GM12864 (cell line): ENCODE measurements at places on chromosomes 1 and 21.

DNA sequence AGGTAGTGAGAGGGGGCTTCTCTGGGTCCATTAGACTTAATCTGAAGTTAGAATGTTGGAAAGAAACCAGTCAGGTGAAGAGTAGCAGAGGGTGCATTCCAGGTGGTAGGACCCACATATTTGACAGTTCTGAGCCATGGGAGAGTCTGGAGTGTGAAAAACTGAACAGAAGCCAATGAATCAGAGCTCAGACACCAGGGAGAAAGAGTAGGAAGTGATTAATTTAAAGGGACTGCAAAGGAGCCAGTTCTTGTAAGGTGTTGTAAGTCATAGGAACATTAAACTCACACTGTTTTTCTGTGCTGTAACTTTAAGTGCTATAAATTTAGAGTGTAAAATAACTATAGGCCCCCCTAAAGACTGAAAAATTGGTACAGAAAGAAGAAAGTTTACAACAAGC lies 5.9 kb upstream of the DHX9 start:
- DNase-seq, result no peak

DNA sequence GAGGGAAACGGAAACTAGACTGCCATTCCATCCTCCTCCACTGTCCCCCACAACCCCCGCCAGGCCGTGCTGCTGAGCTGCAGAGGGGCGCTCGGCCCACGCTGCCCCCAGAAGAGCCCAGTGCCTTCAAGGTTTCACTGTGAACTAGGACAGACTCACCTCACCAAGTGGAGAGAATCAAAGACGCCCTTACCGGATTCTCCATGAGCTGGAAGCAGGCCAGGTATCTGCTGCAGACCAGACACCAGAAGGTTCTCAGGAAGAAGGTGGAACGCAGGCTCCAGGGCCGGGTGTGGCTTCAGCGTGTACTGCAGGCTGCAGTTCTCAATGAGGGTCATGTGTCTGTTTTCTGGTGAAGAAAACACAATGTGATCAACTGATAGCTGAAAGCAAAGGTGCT lies 30.6 kb downstream of the NPHP4 start:
- DNase-seq, result no peak

GRCh38 chr1:234504969-234505768 lies 26.2 kb upstream of the TARBP1 start:
- DNase-seq, result no peak

DNA sequence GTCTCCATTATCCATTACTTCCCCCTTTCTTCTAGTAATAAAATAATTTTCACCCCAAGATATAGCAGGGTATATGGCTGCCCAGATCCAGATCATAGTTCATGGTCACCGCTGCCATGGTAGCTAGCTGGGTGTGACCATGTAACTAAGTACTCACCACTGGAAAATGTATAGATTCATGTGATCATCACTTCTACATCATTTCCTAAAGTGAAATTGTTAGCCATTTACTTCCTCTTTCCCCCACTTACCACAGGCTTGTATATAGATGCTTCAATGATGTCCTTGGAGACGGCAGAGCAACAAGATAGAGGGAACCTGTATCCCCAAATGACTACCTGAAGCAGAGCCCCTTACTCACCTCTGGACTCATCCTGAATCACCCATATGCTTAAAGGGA lies 22.7 kb upstream of the EYA3 start:
- DNase-seq, result no peak

- DNase-seq, result no peak
Observed at GRCh38 chr1:54581621-54582035, 33.6 kb downstream of the ACOT11 start.

GRCh38 chr1:91412371-91412770 lies 7.7 kb upstream of the HFM1 start:
- no peak for DNase-seq

- peak; percentile 37 for DNase-seq
Observed at GRCh38 chr1:24536391-24536840, 19.5 kb upstream of the NCMAP start.

DNA sequence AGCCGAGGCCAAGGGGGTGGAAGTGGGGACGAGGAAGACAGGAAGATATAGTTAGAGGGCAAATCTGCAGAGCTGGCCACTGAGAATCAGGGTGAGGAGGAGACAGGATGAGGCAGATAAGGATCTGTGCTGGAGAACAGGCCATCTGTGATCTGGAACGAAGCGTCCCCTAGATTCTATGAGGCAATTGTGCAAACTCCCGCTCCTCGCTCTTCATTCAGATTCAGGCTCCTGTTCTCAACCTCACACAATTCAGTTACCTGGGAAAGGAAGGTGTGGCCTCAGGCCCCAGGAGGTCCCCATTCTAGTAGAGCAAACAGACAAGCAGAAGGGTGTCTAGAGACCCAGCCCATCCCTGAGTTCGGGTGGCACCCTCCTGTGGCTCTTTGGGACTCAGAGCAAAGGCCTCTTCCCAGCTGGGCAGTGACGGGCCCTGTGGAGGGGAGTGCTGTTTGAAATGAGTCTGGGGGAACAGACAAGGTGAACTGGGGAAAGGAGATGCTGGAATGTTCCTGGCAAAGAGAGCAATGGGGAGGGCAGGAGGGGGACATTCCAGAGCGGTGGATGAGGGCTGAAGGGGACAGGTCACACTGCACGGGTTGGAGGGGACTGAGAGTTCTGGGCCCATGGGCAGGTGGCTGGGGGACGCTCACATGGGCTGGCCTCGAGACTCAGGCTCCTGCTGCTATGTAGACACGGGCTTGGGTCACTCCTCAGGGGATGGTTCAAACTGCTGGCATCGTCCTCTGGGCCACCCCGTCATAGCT lies 39.9 kb upstream of the AJAP1 start:
- DNase-seq, result no peak

DNA sequence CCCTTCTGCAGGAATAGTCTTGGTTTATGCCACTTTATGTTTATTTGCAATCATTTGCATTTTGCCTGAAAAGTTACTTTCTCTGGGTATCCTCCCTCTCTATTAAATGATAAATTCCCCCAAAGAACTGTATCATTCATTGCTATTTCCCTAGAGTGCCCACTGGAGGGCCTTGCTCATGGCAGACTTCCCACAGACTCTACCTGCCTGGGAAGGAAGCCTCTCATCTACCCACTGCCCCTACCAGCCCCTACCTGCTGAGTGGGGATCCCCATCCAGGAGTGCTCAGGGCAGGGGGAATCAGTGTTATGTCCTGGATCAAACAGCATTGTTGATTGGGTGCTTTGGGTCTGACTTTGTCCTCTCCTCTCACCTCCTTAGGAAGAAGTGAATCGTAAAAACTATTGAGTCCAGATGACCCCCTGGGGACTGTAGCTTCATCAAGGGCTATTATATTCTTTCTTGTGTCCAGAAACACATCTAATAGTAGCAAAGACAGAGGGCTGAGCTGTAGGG lies 6.8 kb upstream of the LRRN2 start:
- no peak for DNase-seq

DNA sequence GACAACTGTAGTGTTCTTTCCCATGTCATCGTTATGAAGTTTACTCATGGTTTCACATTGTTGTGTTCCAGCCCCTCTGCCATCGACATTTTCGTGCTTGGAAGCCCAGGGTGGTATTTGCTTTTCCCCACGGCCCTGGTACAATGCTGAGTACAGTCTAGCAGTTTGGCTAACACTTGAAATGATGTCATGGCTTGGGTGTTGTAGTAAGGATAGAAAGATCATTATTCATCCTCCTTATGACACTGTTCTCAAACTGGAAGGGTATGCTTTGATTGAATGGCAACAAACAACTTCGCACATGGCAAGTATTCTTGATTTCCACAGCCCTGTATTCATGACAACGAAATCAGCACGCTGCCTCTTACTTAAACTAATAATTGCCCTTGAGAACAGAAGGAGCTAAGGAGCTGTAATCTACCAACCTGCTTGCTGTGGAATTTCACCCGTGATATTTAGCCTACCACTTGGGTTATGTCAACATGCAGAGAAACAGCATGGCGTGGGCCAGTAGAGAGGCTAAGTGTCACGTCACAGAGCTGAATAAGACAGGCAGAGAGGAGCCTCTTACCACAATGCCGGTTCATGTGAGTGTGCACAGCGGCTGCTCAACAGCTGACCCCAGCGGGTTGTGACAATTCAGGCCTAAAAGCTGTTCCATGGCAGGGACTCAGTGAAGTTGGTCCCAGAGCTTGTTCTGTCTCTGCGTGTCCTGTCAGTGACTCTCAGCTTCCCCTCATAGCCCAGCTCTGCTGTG lies 73.9 kb downstream of the KCNJ6 start:
- DNase-seq, result no peak

- DNase-seq, result no peak
Observed at GRCh38 chr1:3668585-3669300, 16.4 kb downstream of the TP73 start.

- DNase-seq, result no peak
Observed at GRCh38 chr1:90335558-90335957, 340.6 kb downstream of the ZNF326 start.

GRCh38 chr1:156504821-156505678 lies 4.5 kb upstream of the MEF2D start:
- peak; percentile 97 for DNase-seq

DNA sequence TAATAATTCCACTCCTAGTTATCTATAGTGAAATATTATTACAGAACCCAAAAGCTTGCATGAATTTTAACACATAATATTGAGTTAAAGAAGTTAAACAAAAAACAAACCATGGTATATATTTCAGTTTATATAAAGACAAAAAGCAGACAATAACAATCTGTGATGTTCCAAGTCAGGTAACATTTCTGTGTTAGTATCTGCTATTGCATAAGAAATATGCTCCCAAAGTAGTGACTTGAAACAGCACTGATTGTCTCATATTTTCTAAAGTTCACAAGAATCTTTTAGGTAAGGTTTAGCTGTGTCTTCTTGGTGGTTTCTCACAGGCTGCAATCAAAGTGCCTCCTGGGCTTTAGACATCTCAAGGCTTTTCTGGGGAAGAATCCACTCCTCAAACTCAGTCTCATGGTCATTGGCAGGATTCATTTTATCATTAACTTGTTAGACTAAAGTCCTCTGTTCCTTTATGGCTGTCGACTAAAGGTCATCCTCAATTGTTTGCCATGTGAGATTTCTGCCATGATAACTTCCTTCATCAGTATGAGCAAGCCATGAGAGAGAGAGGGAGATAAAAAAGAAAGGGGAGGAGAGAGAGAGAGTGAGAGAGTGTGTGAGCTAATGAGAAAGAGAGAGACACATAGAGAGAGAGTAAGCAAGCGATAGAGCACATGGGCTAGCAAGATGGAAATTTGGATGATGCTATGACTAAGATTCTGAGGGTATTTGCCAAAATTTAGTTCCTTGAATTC lies 19.9 kb downstream of the GBP1 start:
- DNase-seq, result no peak

DNA sequence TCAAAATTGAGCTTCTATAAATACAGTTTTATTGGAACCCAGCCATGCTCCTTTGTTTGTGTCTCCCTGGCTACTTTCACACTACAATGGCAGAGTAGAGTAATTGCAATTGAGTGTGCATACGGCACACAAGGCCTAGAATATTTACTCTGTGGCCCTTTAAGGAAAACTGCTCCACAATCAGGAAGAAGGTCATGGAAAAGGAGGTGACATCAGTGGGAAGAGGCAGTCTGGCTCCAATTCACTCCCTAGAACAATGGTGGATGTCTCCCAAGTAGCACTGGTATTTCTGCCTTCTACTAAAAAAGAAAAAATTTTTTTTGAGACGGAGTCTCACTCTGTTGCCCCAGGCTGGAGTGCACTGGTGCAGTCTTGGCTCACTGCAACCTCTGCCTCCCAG lies 51.3 kb downstream of the KRTAP19-8 start:
- no peak for DNase-seq

DNA sequence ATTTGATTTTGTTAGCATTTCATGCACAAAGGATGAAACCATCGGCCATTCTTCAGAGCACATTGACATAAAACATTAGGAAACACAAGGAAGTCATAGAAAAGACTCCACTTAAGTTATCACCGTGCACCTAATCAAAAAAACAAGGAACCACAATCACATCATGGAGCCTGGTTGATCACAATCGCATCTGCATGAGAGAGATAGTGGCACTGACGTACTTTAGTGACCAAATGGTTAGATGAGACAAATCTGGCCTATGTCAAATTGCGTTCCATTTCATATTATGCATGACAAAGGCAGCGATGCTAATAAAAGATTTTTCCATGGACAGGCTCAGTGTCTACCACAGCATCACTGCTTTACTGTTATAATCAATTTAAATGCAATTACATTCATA lies 571.8 kb upstream of the ADGRL2 start:
- no peak for DNase-seq

DNA sequence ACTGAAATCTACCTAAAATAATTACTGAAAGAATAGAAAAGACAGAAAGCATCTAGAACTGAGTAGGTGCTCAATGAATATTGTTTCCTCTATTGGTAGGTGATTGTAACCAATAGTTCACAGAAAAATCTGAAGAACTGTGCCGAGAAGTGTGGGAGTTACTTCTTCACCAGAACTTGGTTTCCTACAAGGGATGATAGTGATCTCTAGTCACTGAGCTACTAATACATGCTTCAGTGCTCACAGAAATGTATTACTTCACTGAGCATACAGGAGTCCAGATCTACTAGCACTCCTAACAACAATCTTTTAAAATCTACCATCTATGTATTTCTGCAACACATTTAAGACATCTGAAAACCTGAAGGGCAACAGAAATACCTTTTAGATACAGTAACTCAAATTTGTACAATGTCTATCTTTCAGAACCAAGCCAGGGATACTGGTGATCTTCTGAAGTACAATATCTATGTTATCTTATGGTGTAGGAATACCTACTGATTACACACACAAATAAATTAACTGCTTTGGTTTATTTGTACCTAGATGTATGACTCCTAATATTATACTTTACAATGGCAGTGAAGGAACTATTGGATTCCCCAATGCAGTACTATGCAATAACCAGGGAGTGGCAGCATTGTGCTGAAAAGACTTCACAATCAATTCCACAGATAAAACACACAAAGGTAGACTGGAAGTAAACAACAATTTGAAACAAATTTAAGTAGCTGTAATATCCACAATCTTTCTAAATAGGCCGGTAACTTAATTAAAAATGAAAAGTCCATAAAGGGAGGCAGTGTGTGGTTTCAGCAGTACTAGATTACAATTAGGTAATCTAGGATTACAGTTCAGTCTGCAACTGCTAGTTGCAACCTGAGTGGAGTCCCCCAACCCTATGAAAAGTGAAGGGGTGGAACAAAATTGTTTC lies 243.0 kb downstream of the SLC45A1 start:
- DNase-seq, result no peak

DNA sequence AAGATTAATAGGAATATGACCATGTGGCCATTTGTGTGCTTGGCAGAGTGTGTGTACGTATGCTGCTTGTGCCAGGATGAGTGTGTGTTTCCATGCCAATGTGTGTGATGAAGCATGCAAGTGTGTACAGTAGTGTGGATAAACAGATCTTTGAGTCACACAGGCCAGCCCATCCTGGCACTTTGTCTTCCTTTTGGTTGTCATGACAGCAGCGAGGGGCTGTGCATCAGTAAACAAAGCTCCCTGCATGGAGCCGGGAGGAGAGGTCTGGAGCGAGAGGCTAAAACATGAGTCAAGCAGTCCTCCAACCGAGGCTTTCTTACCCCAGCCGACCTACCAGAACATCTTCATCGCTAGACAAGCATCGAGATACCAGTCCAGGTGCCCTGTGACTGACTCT lies 221.2 kb downstream of the CACNA1E start:
- no peak for DNase-seq

- DNase-seq, result no peak
Observed at GRCh38 chr1:59018860-59019259, 235.0 kb upstream of the JUN start.
